ENCODE measurements at places on chromosomes 2 and 18.

DNA sequence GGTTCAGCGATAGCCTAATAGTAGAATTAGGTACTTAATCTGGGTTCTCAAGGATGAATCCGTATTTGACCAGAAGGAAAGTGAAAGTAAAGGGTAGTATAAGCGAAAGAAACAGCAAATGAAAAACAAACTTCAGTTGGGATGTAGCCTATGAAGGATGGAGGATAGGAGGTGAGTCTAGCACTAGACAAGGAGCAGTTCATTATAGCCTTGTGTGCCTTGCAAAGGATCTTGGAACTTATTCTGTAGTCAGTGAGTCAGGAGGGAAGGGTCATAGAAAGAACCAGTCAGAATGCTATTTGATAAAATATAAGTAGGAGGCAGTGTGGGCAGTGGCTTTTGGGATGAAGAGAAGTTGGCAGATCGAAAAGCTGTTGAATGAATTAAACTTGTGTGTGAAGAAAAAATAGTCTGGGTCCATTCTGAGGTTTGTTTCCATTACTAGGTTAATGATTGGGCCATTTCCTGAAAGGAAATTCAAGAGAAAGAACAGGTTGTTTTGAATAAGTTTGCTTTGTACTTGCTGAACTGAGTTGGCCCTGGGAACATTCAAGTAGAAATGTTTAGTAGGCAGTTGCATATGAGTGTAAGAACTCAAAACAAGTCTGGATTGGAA, 48.5 kb downstream of the ANKRD12 start:
- DNase-seq: no peak

- DNase-seq: peak; percentile 26
Measured at GRCh38 chr2:1883476-1883875, 139.2 kb upstream of the PXDN start.

- DNase-seq: no peak
Measured at GRCh38 chr2:158740127-158740526, 55.0 kb upstream of the DAPL1 start.

DNA sequence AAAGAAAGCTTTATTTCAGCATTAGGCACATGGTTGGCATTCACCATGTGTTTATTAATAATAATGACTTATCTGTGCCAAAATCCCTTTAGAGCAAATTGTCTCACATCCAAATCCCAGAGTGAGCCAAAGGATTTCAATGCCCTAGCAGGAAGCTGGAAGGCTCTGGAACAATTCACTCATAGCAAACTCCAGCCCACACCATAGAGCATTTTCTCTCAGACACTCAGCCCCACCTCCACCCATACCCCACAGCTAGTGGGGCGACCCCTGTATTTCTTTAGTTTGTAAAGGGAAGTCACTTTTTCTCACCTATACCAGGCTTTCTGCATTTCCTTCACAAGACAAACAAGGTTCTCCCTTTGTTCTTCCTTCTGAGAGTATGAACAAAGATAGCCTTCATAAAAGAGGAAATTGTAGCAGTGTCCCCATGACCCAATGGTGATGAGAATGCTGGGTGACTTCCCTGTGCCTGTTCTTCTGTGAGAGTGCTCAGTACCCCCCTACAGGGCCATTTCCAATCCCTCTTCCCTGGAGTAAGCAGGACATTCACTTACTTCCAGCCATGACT, 100.1 kb upstream of the APCDD1 start:
- no peak for DNase-seq
